ENCODE measurements at places on chromosomes 6 and 20.

DNA sequence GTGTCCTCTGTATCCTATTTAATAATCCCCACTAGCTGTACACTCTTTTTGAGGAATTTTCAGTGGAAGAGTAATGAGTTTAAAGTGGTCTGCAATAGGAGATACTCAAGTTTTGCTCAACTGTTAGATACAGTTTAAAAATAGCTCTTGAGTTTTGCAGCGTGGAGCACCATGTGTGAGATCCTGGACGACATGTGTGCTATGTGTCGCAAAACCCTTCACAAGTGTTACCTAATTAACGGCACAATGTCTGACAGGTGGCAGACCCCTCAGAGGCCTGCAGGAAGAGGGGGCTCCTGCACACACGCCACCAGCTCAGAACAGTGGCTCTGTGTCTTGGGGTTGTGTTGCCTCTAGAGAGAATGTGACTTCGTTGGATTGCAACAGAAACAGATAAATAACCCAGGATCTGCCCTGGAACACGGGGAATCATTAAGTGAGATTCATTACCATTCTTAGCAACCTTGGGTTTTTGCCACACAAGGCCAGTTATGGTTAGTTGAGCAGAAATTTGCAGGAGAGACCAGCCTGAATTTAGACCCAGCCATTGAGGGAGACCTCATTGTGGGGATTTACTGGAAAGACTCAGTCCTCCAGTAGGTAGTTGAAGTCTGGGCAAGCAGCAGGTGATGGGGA is 73.8 kb downstream of the SASH1 start:
- DNase-seq: no peak

- DNase-seq: no peak
Measured at GRCh38 chr6:113588646-113589045, 268.5 kb upstream of the MARCKS start.

- DNase-seq: no peak
Measured at GRCh38 chr6:3803627-3804468, 45.3 kb upstream of the FAM50B start.

- no peak for DNase-seq
Measured at GRCh38 chr20:621125-621756, 11.1 kb upstream of the TCF15 start.

GRCh38 chr20:46539113-46539512 is 11.3 kb downstream of the OCSTAMP start:
- no peak for DNase-seq

GRCh38 chr6:5506149-5506548 is 244.8 kb downstream of the FARS2 start:
- DNase-seq: no peak

DNA sequence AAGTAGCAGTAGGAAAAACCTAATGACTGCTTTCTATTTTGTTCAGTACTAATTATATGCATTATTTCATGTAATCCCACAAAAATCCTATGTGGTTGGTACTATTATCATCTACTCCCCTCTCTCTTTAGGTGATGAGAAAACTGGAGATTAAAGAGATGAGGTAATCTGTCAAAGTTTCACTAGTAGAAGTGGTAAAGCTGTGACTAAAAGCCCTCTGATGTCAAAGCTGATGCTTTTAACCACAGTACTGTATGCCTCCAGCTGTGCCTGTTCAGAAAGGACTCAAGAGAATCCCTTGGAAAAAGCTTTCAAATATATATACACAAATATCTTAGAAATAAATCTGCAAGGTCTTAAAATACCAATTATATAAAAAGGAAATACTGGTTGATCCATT is 38.0 kb downstream of the PHIP start:
- DNase-seq: no peak

GRCh38 chr20:59580146-59580946 is 24.0 kb upstream of the PHACTR3 start:
- DNase-seq: no peak

- no peak for DNase-seq
Measured at GRCh38 chr20:52837378-52837777, 134.8 kb upstream of the TSHZ2 start.

DNA sequence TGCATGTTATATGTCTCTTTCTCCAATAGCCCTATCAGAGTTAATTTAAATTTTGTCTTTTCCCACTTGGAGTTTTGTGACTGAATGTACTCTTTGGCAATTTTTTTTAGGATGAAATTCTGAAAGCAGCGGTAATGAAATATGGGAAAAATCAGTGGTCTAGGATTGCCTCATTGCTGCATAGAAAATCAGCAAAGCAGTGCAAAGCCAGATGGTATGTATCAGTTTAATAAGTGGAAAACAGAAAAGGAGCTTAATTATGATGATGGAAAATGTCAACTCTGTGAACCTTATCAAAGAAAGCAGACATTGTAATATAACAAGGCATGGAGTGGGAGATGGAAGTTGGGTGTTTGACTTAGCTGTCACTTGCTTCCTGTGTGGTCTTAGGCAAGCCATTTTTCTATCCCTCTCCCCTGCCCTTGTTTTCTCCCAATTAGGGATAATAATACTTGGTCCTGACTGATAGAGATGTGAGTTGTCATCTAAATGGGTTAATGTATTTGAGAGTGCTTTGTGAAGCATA is 2.7 kb downstream of the CDC5L start:
- DNase-seq: no peak

DNA sequence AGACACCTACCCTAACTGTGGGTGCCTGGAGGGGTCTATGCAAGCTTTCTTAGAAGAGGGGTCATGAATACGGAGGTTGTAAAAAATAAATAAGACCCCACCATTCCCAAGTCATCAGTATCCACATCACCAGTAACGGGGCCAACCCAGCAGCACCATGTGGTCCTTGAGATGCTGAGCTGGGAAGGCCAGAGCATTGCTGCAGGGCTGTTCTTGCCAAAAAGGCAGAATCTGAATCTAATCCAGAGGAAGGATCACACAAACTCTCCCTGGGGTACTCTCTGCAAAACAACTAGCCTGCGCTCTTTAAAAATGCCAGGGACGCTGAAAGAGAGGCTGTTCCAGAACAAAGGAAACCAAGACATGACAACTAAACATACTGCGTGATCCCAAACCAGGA is 43.2 kb downstream of the SSR1 start:
- DNase-seq: no peak

DNA sequence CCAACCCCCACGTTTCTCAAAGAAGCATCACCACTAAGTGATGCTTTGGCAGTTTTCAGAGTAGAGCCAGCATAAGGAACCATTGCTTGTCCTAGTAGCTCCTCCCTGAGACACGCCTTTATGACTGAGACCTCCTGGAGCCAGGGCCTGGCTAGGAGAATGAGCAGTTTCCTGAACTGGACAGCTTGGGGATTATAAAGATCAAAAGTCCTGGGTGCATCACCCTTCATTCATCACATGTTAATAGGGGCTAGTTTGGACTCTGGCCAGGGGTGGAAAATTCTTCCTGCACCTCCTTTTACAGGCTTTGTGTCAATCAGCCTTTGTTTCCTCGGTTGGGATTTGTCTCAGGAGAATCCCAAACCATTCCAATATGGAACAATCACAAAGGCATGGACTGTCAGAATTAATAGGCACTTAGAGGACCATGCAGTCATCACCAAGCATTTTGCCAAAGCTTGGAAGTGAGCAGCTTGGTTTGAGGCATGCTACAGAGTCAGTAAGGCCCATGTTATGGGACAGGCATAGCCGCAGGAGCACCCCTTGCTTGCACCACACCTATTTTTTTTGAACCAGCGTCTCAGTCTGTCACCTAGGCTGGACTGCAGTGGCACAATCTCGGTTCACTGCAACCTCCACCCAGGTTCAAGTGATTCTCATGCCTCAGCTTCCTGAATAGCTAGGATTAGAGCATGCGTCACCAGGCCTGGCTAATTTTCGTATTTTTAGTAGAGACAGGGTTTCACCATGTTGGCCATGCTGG is 64.9 kb upstream of the TGM3 start:
- DNase-seq: no peak

DNA sequence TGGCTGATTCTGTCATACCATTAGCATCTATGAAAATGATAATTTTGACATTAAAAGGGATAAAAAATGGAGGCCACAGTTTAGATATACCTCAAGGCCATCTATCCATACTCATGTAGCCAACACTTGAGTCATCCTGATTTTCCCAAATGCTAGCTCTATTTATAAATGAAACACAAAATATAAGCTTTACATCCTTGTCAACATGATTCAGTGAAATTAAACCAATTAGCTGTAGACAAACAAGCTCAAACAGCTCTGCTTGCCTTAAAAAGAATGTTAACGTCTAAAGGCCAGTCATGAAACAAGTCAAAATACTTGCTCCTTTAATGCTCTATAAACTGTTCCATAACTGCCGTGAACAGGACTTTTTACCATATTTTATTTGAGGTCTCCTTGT is 40.3 kb downstream of the ABRACL start:
- no peak for DNase-seq

DNA sequence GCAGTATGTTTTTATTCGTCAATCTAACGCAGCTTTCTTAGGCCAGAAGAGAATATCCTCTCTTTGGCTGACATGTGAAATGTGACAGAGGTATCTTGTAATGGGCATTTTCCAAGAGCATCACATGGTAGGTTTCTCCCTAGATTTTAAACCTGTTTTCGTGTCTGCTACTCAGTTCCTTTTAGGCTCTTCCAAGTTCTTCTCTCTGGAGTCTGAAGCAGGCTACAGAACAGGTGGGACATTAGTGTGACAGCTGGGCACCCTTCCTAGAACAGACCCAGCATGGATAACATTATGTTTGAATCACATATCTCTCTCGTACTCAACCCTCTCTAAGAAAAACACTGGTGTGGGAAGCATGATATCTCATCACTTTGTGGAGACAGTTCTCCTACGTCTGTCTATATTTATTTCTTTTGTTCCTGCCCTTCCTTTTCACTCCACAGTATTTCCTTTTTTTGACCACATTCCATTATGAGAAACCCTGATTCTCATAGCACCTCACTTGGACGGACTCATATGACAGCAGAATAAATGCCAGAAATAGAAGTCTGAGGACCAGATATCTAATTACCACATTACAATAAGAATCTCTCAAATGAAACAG is 263.4 kb downstream of the NKAIN2 start:
- DNase-seq: no peak

GRCh38 chr20:25632940-25633790 is 9.4 kb upstream of the NANP start:
- DNase-seq: no peak

DNA sequence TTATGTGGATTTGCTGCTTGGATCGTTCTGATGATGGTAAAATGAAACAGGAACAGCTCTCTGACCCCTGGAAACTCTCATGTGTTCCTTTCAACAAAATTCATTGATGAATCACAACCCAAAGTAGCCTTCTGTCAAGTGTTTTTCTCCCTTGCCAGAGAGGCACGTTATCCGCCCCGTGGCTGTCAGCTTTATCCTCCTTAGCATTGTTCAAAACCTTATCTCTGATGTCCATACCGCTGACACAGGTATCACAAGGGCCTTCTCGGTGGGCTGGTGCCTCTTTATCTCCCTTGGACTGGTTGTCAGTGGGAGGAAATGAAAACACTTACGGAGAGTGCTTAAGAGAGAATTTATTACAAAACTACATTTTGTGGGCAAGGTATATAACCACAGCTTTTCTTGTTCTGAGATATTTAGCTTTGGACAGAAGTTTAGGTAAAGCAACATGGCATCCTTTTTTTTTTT is 84.9 kb downstream of the TIAM2 start:
- no peak for DNase-seq

GRCh38 chr6:558959-559358 is 97.9 kb downstream of the HUS1B start:
- DNase-seq: no peak

GRCh38 chr6:91273729-91274128 is 686.9 kb upstream of the MAP3K7 start:
- no peak for DNase-seq

All from hematopoietic multipotent progenitor cell treated with erythropoietin and hydrocortisone succinate and interleukin-3 and kit ligand, for 17 days (in vitro differentiated cells).